ENCODE measurements at places on chromosomes 4 and X. TPM values are rescaled to one million over a fixed set of nuclear protein-coding genes. Genes with fewer than 3 reads are reported as not detected.
A peak's percentile ranks its signal among the peaks of the same experiment; 100 is the strongest.

Gene HTR2C
- not detected for total RNA-seq

Gene TBC1D9
- total RNA-seq: 11.4 TPM

- H3K4me1 ChIP-seq: no peaks in the 10 kb centered on the region
- H3K27me3 ChIP-seq: no peaks in the 10 kb centered on the region
- H3K36me3 ChIP-seq: no peaks in the 10 kb centered on the region
- H3K4me3 ChIP-seq: no peak overlapping the region
- no peak for DNase-seq
Observed at GRCh38 chrX:63889001-63889400, 104.0 kb upstream of the ARHGEF9 start.

DNA sequence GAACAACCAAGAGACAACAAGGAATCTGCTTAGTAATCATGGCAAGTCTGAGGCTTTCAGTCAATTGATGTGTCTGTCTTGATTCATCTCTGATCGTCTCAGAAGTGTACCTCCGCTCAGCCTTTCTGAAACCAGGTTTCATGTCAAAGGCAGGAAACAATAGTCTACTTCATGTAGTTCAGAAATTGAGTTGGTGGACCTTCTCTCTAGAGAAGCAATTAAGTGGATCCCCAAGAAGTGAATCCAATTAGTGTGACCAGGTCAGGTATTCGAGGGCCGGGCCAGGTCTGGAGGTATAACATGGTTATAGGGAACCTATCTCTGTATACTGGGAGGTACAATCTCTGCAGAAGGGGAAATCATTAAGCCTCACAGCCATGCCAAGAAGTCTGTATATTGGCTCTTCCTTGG, 32.0 kb downstream of the DAPP1 start:
- no peak overlapping the region for H3K4me3 ChIP-seq
- H3K27me3 ChIP-seq: no peaks in the 10 kb centered on the region
- H3K36me3 ChIP-seq: no peaks in the 10 kb centered on the region
- H3K27ac ChIP-seq: no peak overlapping the region
- no peaks in the 10 kb centered on the region for H3K4me1 ChIP-seq

GRCh38 chrX:44314259-44314734, 29.2 kb downstream of the EFHC2 start:
- peak overlapping the region; percentile 72 for H3K27ac ChIP-seq
- no peak overlapping the region for H3K4me3 ChIP-seq
- DNase-seq: peak; percentile 23
- peaks cover 14% of the 10 kb centered on the region for H3K4me1 ChIP-seq
- H3K27me3 ChIP-seq: no peaks in the 10 kb centered on the region

DNA sequence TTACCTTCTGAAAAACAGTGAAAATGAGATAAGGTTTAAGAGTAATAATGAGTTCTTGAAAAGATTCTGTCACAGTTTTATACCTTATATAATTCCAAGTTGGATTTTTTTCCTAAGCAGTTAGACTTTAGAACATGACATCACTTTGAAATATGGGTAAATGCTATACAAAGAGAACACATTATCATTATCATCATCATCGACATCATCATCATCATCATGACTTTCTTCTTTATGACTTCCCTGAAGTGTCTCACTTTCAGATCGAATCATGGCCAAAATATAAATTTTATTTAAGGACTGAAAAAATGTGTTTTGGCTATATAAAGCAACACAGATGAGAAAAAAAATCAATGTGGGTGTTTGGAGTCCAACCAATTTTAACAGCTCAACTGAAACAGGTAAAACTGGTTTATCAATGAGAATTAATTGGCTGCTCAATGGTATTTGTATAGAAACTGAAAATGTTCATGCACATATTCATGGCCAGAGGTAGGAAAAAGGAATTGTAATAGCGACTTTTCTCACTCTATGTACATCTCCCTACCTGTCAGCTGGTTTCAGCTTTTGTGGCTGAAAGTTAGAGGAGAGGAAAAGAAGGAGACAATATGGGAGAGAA, 243.1 kb upstream of the GPC4 start:
- H3K4me1 ChIP-seq: no peaks in the 10 kb centered on the region
- no peak overlapping the region for H3K27ac ChIP-seq
- no peaks in the 10 kb centered on the region for H3K36me3 ChIP-seq

DNA sequence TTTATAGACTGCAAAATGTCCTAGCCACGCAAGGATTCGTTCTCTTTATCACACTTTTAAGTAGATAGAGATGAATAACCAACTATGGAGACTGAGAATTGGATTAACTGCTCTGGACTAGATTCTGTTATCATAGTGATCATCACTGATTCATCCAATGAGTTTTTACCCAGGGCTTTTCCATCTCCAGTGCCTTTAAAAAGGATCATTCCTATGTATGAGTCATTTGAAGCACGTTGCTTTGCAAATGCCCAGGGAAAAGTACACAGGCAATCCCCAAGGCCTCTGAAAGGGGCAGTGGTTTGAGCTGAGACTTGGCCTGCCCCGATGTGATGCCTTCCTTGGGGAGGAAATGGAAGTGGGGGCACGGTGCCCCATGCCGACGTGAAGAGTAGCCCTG, 122.7 kb upstream of the PSAPL1 start:
- no peak for DNase-seq
- no peak overlapping the region for H3K27ac ChIP-seq
- H3K4me1 ChIP-seq: no peaks in the 10 kb centered on the region

- peak overlapping the region; percentile 43 for H3K4me3 ChIP-seq
- no peak for DNase-seq
- no peaks in the 10 kb centered on the region for H3K27me3 ChIP-seq
- peak overlapping the region; percentile 91 for H3K27ac ChIP-seq
- peaks cover 72% of the 10 kb centered on the region for H3K4me1 ChIP-seq
Observed at GRCh38 chr4:148044912-148045352, 313.0 kb downstream of the ARHGAP10 start.
